ENCODE measurements at places on chromosomes 2 and 18.
A peak's percentile ranks its signal among the peaks of the same experiment; 100 is the strongest.

DNA sequence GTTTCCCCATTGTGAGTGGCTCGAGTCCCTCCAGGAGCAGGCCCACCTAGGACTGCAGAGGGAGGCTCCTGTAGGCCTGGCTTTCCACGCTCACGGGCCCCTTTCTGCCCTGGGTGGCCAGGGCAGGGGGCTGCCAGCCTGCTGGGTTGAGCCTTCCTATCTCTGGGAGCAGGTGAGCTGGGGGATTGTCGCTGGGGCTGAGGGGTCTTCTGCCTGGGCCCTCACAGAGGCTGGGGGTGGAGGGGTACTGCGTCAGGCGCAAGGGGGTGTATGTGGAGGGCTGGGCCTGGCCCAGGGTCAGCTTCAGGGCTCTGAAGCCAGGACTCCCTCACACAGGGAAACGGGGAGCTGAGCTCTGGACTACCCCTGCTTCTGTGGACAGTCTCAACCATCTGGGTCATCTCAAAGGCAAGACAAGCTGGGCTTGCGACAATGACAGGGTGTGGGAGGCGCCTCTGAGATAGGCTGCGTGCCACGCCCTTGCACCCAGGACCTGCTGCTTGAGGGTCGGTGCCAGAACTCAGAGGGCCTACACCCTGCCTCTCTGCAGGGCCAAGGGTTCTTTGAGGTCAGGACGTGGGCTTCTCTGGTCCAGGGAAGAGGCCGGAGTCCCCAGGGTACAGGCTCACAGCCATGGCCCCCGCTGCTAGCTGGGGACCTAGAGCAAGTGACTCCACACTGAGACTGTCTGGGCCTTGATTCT is 206.1 kb downstream of the TWIST2 start:
- DNase-seq = no peak

DNA sequence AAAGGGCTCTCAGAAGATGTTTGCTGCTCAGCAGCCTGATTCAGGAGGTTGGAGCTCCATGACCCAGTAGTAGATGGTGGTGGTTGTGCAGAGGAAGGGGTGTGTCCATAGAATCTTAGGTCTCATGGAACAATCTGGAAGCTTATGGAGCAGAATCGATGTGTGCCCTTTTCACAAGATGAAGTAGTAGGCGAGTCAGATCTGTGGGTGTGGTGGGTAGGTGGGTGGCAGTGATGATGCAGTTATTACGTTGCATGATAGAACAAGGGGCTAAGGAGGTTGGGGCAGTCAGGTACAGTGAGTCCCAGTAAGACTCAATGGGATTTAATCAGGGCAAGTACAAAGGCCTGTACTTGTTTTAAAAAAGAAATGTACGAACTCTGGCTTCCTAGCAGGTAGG is 9.1 kb downstream of the TET3 start:
- DNase-seq = no peak

- no peak for DNase-seq
Measured at GRCh38 chr2:241904791-241905710, 35.5 kb downstream of the RTP5 start.

GRCh38 chr2:32495139-32495538 is 132.7 kb upstream of the TTC27 start:
- no peak for DNase-seq

GRCh38 chr18:63965716-63966330 is 4.1 kb upstream of the SERPINB8 start:
- no peak for DNase-seq

DNA sequence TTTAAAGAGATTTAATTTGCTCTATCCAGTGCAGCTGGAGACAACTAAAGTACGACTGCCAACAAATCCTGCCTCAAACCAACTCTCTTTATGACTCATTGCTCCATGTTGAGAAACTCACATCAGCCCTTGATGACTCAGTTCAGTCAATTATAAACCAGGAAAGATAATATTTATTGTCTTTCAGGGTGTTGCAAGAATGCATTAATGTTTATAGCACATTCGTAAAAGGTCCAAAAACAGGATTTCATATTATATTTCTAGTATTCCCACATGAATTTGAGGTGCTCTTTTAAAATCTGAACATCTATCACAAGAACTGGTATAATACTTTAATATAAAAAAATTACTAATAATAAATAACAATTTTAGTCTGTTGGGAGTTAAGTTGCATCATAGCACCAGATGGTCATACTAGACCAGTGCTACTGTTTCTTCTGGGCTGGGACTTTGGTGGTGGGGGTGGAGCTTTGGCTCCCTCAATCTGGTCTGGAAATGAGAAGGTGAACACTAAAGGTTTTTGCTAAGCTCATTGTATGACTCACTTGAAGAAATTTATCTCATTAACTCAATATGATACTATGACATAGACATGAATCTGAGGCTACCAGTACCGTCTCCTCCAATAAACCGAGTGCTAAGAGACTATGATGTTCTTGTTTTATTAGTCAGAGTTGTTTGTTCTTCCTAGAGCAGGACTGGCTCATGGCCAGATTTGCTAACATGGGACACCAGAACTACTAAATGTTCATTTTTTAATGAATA is 26.6 kb upstream of the MAP3K20 start:
- DNase-seq = peak; percentile 72

DNA sequence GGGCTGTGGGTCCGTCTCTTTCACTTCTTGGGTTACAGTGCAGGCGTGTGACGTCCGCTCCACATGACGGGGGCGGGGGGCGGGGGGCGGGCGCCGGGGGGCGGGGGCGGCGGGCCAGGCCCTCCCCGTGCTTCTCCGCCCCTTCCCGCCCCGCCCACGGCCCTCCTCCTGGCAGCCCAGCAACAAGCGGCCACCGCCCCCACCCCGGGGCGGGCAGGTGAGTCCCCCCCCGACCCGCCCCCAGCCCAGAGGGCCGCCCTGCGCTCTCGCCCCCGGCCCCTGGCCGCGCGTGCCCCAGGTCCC is 3.6 kb downstream of the ZNF516 start:
- DNase-seq = peak; percentile 88

GRCh38 chr2:55936351-55936750 is 12.8 kb upstream of the EFEMP1 start:
- no peak for DNase-seq

DNA sequence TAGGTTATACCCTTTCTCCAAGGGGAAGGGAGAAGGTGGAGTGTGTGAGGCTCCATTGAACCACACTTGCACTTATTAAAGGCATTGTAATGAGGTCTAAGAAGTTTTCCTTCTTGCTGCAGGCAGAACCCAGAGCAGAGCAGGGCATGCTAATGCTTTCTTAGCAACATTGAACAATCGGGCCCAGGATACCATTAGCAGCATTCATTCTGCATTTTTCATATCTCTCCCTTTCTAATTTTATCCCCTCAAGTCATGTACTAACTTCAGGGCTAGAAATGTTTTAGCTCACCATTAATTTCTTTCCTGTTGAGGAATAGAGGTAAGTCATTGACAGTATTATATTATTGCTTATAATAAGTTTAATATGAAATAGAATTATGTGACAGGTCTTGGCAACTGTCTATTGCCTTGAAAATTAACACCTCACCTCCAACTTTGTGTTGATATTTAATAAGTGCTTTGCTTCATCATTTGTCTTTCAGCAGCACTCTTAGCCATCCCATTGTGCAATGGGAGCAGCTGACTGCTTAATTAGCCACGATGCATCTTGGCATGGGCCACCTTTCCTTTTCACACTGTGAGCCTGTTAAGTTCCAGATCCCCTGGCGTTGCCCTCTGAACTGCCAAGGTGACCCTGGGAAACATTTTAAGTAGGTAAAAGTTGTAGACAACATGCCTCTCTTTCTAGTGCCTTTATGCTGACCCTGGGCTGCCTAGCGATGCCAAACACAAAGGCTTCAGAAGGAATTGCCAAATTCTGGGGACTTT is 300.8 kb upstream of the MEX3C start:
- no peak for DNase-seq

DNA sequence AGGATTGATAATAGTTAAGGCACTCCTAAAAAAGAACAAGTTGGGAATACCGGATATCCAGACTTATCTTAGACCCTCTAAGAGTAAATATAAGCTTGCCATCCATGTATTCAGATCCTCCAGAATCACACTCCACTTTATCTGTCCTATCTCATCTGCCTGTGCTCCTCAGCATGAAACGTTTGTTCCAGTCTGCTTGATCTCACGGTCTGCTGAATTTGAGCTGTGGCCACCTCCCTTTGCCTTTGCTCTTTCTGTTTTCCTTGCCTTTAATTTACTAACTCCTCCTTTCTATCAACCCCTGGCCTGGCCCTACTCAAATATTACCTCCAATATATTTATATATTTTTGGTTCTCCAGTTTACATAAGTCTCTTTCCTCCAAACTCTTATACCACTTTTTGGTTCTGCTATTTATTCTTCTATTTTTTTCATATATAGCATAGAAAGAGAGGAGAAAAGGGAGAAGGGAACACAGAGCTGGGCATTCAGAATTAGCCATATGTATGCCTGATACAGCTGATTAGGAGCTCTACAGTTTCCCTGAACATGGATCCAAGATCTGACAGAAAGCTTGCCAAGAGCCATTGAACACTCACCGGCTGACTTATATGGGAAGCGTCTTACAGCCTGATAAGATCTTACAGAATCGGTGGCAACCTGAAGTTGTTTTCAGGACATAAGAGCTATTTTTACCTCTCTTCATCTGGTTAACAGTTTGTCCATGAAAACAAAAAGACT is 21.8 kb upstream of the DNAJC27 start:
- no peak for DNase-seq

GRCh38 chr2:203534621-203535077 is 452 bp downstream of the RAPH1 start:
- DNase-seq = no peak

- no peak for DNase-seq
Measured at GRCh38 chr2:227221120-227221519, 56.7 kb downstream of the COL4A3 start.

DNA sequence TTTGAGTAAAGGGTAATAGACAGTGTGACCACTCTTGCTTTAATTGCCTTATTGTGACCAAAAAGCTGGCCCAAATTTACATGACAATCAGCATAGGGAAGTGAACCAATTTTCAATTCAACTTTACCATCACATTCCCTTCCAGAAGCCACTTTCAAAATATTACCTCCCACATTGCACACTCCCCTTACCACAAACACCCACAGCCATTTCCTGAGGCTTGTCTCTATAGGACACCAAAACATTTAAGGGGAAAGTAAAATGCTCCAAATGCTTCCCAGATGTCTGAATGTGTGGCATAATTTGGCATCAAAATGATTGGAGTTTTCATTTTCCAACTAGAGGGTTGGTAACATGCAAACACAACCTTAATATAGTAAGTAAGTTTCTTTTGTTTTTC is 616.1 kb downstream of the SLC4A3 start:
- no peak for DNase-seq

DNA sequence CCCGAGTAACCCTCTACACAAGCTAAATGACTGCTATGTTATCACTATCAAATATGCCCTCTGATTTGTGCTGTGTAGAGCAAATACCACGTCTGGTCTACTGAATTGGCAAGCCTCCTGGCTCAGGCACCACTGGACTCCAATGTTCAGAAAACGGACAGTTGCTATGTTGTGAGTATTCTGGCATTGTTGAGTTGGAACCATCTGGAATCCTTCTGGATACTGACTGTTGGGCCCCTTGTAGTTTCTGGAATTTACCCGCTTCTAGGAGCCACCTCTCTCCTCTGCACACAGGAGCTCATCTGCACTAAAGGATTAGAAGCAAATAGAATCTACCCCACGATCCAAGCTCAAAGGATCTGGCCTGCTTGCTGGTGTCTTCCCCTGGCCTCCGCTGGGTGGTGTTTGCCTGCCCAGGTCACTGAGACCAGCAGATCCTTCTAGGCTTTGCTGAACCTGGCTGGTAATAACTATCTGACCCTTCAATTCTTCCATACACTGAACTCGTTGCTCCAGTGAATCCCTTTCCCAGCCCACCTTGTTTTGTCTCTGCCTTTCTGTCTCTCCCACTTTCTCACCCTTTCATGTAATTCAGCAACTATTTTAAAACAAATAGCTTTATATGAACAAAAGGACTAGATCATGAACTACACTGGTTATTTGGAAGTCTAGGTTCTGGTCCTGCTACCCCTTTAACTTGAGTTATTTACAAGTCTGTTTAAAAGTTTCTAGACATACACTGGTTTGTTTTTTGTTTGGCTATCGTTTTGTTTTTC is 2.1 kb upstream of the HAAO start:
- DNase-seq = no peak

DNA sequence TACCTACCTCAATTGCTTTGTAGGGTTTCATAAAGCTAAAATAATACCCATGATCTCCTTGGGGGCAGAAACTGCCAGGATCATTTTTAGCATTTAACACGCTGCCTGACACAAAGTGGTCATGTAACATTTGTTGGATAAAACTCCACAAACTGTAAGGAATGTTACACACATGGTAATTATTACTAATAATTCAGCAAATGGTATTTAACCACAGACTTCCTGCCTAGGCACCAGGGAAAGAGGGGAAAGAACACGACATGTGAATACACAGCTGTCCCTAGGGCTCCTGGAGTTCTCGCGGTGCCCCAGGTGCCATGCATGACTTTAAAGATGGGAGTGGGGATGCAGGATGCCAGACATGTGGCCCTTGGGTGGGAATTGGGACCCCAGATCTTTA is 43.5 kb downstream of the ASAP2 start:
- no peak for DNase-seq

GRCh38 chr2:11305958-11306357 is 38.5 kb downstream of the ROCK2 start:
- DNase-seq = no peak

GRCh38 chr2:217110550-217110949 is 250.7 kb upstream of the TNP1 start:
- no peak for DNase-seq
